ENCODE measurements at places on chromosomes 11 and 22.
A peak's percentile ranks its signal among the peaks of the same experiment; 100 is the strongest.

DNA sequence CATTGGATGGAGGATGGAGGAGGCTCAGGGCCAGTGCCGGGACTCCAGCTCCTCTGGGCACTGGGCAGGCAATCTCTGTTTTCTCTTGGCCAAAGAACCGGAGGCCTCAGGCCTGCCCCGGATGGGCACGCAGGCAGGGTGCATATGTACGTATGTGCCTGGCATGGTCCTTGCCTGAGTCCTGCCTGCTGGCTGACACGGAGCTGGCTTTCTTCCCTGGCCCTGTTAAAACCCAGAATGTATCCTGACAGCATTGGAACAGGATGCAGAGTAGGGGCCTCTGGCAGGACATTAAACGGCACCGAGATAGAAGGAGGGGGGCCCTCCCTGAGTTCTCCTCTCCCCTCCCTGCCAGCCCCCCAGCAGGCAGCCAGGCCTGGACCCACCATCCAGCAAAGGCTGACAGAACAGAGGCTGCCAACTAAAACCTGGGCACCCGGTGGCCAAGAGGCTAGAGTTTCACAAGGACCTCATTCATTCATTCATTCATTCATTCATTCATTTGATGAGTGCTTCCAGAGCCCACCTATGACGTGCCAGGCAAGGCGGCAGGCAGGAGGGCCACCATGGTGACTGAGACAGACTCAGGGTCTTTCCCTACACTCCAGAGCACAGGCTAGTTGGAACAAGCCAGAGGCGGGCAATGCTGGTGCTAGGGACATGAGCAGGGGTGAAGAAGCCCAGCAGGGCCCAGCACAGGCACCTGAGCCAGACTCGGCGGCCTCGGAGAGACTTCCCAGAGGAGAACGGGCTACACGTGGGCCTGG lies 28.8 kb downstream of the FLRT1 start:
- no peak overlapping the region for H3K4me3 ChIP-seq
- peaks cover 14% of the 10 kb centered on the region for H3K4me1 ChIP-seq
- no peak overlapping the region for H3K27ac ChIP-seq
- DNase-seq = no peak
- H3K27me3 ChIP-seq = no peaks in the 10 kb centered on the region

- DNase-seq = no peak
- no peaks in the 10 kb centered on the region for H3K36me3 ChIP-seq
- H3K4me3 ChIP-seq = no peak overlapping the region
- H3K27me3 ChIP-seq = no peaks in the 10 kb centered on the region
- H3K27ac ChIP-seq = no peak overlapping the region
Observed at GRCh38 chr22:41766476-41766875, 34.0 kb upstream of the CCDC134 start.

DNA sequence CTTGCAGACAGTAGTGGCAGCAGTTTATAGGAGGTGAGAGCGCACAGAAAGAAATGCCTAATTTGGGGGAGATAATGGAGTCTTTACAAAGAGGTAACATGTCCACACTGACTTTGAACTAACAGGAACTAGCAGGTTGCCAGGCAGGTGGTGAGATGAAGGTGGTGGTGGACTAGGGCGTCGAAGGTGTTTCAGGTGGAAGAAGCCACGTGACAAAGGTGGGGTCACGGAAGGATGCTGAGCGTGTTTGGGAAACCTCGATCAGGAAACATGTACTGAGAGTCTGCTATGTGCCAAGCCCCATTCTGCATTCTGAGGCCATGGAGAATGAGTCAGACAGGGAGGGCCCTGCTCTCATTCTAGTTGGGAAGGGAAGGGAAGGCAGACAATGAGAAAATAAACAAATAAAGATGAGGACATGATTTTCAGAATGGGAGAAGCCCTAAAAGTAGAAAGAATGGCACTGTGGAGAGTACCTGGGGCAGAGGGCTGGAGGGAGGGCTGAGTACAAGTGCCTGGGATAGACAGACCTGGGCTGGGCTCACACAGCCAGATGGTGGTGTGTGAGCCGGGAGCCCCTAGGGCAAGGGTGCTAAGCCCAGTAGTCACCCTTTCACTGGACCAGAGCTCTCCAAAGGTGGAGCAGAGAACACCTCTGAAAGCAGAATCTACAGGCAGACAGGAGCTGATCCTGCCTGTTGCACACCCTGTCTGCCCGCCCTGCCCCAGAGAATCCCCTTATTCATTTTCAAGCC lies 16.2 kb upstream of the NNMT start:
- peaks cover 18% of the 10 kb centered on the region for H3K4me1 ChIP-seq
- H3K27me3 ChIP-seq = no peaks in the 10 kb centered on the region
- peak overlapping the region; percentile 31 for H3K27ac ChIP-seq

DNA sequence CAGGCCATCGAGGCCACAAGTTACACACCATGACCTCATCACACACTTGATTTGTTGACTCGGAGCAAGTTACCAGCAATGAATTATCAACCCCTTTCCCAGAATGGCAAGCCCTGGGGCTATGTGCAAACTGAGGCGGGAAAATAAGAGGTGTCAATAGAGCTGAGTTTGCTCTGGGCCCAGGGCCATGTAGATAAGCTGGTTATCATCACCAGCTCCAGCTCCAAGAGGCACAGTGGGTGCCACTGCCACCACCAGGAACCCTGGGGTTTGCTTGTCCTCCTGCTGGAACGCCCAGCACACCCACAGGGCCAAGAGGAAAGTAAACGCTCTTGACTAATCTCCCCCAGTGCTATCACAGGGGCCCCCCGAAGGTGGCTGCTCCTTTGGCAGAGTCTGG lies 13.0 kb upstream of the VPS37C start:
- H3K4me1 ChIP-seq = peaks cover 12% of the 10 kb centered on the region
- no peaks in the 10 kb centered on the region for H3K36me3 ChIP-seq
- no peak for DNase-seq
- no peak overlapping the region for H3K27ac ChIP-seq
- no peaks in the 10 kb centered on the region for H3K27me3 ChIP-seq

DNA sequence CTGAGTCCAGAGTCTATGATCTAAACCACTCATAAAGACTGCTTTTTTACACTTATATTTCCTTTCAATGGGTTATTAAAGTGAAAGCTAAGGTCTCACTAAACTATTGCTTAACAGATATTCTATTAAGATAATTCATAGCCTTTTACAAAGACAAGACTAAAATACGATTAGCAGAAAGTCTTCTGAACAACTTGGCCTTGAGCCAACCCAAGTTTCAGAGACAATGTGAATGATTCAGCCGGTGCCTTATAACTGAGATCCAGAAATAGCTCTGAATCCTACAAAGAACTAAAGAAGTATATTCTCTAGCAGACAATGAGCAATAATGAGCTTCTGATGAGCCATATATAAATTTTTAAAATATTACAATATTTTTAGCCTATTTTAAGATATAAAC lies 41.5 kb upstream of the CARD18 start:
- peak overlapping the region; percentile 7 for H3K27ac ChIP-seq
- H3K36me3 ChIP-seq = no peaks in the 10 kb centered on the region
- H3K27me3 ChIP-seq = no peaks in the 10 kb centered on the region
- peak; percentile 46 for DNase-seq

- H3K4me3 ChIP-seq = no peak overlapping the region
- no peaks in the 10 kb centered on the region for H3K4me1 ChIP-seq
- H3K27me3 ChIP-seq = no peaks in the 10 kb centered on the region
- DNase-seq = no peak
- H3K27ac ChIP-seq = no peak overlapping the region
Observed at GRCh38 chr11:132060567-132060966, 690.2 kb downstream of the NTM start.

GRCh38 chr11:12188548-12189317 lies 78.3 kb downstream of the MICAL2 start:
- H3K27ac ChIP-seq = no peak overlapping the region
- no peak overlapping the region for H3K4me3 ChIP-seq
- H3K4me1 ChIP-seq = peaks cover 12% of the 10 kb centered on the region

DNA sequence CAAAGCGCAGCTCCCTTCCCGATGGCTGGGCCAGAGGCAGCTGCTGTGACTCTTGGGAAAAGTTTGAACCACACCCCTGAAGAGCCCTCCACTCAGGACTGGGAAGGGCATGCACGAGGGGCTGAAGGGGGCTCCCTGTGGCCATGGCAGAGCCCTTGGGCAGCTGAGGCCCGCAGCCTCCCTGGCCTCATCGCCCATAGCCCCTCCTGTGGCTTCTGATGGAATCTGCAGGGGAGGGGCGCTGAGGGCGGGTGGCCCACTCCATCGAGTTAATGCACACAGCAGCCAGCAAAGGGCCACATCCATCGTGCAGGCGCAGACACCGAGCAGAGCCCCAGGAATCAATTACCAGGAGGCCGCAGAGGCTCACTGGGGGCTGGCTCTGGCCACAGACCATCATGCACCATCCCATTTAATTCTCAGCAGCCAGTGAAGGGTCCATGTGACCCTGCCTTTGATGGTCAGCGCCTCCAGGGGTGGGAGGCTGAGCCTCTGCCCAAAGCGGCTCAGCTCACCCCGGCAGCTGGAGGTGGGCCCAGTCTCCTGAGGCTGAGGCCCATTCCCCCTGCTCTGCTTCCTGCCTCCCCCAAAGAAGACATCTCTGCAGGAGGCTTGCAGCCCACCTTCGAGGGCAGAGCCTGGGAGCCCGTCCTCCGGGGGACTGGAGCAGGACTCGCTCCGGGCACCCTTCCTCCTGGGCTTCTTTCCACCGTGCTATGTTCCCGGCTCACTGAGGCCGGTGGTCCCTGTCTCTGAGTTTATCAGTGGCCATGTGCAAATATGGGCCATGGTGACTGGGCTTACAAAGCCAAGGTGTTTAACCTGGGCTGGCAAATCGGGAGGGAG lies 1410.2 kb downstream of the BRD1 start:
- H3K36me3 ChIP-seq = no peaks in the 10 kb centered on the region
- H3K27ac ChIP-seq = no peak overlapping the region
- H3K4me3 ChIP-seq = no peak overlapping the region

DNA sequence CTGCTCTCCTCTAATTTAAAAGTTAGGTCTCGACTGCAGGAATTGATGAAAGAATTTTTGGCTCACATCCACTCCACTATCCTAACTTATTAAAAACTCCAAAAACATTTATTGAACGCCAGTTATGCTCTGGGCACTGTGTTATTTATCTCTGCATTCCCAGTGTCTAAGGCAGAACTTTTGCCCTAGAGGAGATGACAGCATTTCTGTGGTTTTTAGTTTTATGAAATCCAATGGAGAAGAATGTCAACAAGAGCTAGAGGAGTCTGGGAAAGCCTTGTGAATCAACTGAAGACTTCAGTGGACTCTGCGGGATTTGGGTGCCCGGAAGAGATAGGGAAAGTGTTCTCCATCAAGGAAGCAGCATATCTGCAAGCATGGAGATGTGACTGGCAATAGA lies 217.0 kb upstream of the PGR start:
- H3K4me1 ChIP-seq = no peaks in the 10 kb centered on the region
- H3K4me3 ChIP-seq = no peak overlapping the region
- no peak overlapping the region for H3K27ac ChIP-seq
- DNase-seq = no peak
- H3K36me3 ChIP-seq = no peaks in the 10 kb centered on the region

DNA sequence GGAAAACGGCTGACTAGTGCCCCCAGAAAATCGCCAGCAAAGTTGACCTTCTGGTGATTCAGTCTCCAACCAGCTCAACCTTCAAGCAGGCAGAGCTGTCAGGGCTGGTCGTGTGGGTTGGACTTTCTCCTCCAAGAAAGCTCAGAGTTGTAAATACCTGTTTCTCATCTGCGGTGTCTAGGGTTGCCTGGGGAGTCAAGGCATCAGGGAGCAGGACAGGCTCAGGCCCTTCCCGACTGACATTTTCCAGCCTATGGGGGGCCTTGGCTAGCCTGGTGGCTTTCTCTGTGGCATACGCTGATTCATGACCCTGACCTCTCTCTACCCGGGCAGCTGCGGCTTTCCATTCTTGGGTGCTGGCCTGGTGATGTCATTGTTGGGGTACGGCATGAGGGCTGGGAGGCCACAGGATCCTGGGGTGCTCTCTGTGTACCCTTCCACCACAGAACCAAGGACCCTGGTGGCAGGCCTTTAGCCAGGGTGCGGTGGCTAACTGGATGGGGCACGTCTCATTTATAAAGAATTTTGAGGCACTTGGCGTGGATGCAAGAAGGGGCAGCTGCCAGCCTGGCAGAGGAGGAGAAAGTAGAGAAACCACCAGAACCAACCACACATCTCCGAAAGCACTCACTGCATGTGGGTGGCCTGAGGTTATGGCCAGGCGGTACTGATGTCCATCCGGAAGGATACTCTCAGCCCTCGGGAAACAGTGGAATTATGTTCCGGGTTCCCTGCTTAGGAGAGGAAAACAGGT lies 64.9 kb downstream of the BCR start:
- H3K36me3 ChIP-seq = peaks cover 3% of the 10 kb centered on the region
- H3K4me3 ChIP-seq = no peak overlapping the region
- H3K27ac ChIP-seq = no peak overlapping the region
- H3K27me3 ChIP-seq = no peaks in the 10 kb centered on the region
- peaks cover 58% of the 10 kb centered on the region for H3K4me1 ChIP-seq

DNA sequence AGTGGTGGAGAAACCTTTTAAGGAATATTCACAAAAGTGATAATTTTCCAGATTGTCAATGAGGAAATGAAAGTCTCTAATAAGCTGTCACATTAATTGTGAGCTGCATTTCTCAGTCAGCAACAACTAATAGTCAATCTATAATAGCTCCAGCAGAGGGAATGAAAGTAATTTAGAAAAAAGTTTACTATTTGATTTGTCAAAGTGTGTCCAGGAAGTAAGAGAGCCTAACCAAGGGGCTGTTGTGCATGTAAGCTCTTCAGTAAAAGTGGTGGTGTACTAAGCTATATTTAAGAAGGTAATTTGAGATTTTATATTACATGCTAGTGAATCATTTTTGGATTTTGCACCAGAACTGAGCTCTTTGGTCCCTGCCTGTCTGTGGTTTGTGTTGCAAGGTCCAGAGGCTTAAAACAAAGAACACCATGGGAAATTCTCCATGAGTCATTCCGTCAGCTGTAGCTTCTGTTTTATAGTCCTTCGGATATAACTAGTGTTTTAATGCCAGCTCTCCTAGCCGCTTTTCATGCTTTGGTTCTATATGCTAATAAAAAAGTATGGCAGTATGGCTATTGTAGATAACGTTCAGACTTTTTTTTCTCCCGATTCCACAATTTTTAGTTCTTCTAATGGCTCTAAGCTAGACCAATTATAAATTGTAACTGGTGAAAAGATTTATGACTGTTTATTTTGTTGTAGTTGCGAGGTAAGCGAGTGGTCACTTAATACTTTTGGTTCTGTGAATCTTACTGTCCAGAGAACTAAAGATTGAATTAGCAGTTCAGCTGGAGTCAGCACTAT lies 64.6 kb downstream of the ARHGEF12 start:
- peak overlapping the region; percentile 65 for H3K27ac ChIP-seq
- H3K27me3 ChIP-seq = no peaks in the 10 kb centered on the region
- H3K36me3 ChIP-seq = no peaks in the 10 kb centered on the region
- peak; percentile 43 for DNase-seq
- peaks cover 25% of the 10 kb centered on the region for H3K4me1 ChIP-seq

All from upper lobe of left lung (tissue), 6 donors.